ENCODE measurements at places on chromosomes 11 and 22.
A peak's percentile ranks its signal among the peaks of the same experiment; 100 is the strongest.

DNA sequence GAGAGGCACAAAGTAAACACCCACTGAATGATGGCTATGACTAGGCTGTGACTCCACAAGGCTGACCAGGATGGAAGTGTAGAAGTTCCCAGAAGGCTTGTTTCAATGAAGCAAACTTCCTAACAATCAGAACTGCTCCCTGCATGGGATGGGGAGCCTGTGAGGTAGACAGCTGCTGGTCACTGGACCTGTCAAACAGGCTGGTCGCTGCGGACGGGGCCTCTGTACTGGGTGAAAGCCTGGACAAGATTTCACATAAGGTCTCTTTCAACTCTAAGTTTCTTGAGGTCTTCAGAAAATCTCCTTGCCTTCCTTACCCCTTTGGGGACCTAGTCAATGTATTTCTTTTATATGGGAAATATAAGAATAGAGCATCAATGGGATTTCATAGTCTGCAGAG is 438.2 kb downstream of the BUD13 start:
- no peak for DNase-seq

- DNase-seq, result no peak
Observed at GRCh38 chr11:32434356-32435151, 785 bp downstream of the WT1 start.

DNA sequence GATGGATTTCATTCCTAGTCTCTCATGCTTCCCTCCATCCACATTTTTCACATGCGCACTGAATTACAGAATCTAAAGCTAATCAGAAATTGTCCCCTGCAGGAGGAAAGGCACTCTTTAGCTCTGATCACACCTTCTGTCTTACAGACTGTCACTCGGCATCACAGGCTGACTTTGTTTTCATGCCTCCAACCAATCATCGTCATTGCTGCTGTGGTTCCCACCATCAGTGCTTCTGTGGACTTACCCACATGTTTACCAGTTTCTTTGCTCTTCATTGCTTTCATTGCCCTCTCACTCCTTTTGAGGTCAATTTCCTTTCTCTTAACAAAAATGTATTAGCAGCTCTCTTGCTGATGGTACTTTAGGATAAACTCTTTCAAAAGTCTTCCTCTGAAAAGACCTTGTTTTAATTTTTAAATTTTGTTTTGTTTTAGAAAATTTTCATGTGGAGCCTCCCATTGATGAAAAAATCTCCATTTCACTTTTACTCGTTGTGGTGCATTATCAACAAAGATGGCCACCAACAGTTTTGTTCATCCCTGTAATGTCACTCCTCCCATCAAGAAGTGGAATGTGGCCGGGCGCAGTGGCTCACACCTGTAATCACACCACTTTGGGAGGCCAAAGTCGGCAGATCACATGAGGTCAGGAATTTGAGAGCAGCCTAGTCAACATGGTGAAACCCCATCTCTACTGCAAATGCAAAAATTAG is 20.2 kb upstream of the TREH start:
- DNase-seq, result no peak

- no peak for DNase-seq
Observed at GRCh38 chr11:70251659-70252321, 18.7 kb upstream of the PPFIA1 start.

DNA sequence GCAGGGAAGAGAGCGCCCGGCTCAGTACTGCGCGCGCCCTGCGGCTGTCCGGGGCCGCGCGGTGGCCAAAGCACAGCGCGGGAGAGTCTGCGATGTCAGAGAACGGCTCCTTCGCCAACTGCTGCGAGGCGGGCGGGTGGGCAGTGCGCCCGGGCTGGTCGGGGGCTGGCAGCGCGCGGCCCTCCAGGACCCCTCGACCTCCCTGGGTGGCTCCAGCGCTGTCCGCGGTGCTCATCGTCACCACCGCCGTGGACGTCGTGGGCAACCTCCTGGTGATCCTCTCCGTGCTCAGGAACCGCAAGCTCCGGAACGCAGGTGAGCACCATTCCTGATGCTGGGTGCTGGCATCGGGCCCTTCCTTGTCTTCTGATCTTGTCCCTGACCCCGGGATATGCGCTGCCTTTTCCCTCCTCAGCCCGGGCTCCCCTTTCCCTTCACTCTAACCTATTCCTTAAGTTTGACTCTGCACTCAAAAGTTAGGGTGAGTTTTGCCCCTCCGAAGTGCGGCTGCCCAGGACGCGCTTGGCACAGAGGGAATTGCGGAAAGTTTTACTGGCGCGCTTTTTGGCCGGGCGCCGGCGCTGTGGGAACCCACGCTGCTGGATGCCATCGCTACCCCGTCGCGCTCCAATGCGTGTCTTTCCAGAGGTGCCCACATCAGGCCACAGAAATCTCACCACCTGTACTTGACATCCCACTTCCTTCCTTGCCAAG is at the start of gene MTNR1B:
Gene MTNR1B (plus strand): TSS at position 18 of the 714 bp plus-strand sequence. CDS start 75 bp downstream, at position 93.
- DNase-seq, result no peak

- no peak for DNase-seq
Observed at GRCh38 chr11:28674433-28675103, 566.4 kb downstream of the METTL15 start.

DNA sequence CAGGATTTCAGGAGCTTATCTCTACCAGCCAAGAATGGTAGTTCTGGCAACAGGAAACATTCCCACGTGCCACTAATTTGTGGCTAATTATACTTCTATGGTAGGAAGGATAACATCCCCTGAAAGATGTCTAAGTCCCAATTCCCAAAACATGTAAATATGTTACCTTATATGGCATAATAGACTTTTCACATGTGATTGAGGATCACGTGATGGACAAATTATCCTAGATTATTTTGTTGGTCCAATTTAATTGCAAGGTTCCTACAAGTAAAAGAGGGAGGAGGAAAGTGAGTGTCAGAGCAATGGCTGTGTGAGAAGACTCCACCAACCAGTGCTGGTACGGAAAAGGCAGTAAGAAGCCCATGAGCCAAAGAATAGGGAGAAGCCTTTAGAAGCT is 9.9 kb upstream of the MSANTD4 start:
- DNase-seq, result no peak

DNA sequence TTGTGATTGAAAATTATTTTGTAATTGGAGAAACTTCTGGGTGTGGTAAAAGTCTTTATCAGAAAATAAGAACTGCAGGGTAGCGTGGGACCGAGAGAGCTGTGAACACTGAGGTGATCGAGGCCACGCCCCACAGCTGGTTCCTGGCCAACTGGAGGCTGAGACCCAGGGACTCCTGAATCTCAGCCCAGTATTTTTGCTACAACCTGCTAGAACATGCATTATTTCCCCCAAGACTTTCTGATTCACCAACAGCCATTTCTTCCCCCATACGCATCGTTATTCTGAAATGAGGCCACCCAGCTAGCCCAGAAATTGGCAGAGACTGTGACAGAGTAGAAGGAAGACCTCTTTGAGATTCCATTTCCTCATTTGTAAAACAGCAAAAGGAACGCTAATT is 3.4 kb upstream of the FGF19 start:
- DNase-seq, result no peak

GRCh38 chr22:42116848-42117424 is 13.7 kb downstream of the CYP2D6 start:
- no peak for DNase-seq

DNA sequence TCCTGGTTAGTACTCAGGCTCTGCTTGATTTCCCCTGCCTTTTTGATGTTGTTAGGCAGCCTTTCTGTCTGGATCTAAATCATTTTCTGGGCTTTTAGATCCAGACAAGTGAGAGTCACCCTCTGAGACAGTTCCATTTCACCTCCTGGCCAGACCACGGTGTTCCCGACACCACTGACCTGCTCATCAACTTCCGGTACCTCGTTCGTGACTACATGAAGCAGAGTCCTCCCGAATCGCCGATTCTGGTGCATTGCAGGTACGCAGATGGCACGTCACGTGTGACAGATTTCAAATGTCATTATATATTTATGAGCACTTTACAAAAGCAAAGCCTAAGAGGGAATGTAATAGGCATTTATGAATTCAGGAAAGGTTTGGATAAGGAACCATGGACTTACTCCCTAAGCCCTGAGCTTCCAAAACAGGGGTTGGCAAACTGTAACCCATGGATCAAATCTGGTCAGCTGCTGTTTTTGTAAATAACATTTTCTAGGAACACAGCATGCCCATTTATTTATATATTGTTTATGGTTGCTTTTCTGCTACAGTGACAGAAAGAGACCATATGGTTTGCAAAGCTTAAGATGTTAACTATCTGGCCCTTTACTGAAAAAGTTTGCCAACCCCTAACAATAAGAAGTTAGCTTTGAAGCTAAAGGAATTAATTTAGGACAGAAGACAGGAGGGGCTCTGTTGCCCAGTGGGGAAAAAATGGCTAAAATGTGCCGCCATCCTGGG is 53.1 kb upstream of the OR4B1 start:
- DNase-seq, result no peak

DNA sequence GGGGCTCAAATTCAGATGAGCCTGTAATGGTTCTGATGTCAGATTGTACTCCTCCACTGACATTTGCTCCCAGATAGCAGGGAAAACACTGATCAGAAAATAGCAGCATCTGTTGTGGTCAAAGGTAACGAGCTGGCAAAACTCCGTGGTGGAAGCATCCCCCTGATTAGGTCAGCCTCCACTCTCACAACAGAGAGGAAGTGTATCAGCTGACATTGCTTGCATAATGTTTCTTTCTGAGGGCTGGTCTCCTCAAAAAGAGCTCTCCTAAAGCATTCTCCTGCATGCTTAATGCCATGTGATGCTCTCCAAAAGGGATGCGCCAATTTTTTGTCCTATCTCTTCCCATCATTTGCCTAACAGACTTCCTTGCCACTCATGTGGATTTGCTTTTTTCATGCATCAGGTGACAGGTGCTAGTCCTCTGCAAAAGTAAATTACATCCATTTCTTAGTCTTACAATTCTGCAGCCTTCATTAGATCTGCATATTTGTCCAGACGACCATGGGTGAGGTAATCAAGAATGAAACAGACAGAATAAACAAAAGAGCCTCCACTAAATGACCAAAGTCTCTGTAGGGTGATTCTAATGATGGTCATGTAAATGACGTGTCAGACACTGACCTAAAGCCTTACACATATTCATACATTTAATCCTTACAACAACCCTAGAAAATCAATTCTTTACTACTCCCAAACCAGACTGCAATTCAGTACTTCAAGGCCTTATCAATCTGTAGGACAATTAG is 6.4 kb upstream of the TENM4 start:
- DNase-seq, result no peak

- no peak for DNase-seq
Observed at GRCh38 chr11:46222490-46223251, 54.8 kb upstream of the CREB3L1 start.

DNA sequence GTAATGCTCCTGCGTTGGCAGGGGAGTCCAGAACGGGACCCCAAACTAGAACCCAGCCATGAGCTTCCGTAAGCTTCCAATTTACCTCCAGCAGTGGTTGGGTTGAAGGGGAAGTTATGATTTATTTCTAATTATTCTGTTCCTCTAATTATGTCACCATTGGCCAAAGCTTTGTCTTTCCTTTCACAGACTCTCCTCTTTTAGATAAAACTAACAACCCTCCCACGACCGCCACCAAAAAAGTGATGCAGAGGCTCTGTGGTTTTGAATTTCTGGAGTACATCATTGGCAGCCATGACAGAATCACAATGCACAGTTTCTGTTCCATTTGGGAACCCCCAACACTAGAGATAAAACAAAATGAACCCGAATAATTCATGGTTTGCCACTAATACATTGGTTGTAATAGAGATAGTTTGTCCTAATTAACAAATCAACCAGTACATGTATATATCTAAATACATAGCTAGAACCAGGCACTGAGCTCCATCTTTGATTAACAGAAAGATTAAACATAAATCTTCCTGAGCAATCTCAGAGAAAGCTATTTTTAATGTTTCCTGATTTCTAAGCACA is 64.3 kb downstream of the ETS1 start:
- DNase-seq, result peak; percentile 58

- no peak for DNase-seq
Observed at GRCh38 chr11:93972790-93973189, 48.4 kb upstream of the HEPHL1 start.

GRCh38 chr11:96538104-96538503 is 148.3 kb downstream of the JRKL start:
- no peak for DNase-seq

GRCh38 chr11:1392111-1392510 is 2.4 kb downstream of the BRSK2 start:
- no peak for DNase-seq

GRCh38 chr11:84136926-84137325 is 850.8 kb upstream of the CCDC90B start:
- no peak for DNase-seq

GRCh38 chr22:23062616-23063538 is 7.4 kb upstream of the GNAZ start:
- DNase-seq, result no peak

- no peak for DNase-seq
Observed at GRCh38 chr22:17980638-17981051, 43.7 kb downstream of the MICAL3 start.

GRCh38 chr11:116376547-116376946 is 396.2 kb downstream of the BUD13 start:
- no peak for DNase-seq

DNA sequence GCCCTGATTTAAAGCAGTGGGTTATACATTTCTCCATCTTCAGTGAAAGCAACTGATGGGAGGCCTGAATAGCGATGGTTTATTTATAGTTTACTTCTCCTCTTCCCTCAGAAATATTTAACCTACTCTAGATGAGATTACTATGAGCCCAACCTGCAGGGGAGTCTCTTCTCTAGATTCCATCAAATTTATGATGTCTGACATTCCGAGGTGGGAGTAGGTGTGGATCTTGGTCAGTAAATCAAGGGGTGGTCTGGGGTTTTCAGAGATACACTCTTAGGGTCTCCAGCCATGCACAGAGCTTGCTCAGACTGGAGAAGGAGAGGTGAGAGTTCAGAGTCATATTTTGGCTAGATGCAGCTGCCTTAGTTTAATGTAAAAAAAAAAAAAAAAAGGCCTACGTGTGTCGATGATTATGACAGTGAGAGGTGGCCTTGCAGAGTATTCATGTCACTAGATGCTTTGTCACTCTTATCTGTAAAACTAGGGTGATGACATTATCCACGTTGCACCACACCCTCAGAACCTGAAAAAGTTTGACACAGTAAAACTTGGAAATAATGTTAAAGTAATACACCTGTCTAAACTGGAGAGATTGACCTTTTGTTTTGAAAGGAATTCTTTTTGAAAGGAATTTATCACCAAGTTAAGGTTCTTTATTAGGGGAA is 81.2 kb downstream of the EXT2 start:
- no peak for DNase-seq

GRCh38 chr11:107859459-107860239 is 1.1 kb upstream of the SLC35F2 start:
- DNase-seq, result peak; percentile 21

- DNase-seq, result no peak
Observed at GRCh38 chr11:13702071-13702470, 33.6 kb downstream of the FAR1 start.

GRCh38 chr11:19951558-19952115 is 208.6 kb downstream of the DBX1 start:
- DNase-seq, result no peak

GRCh38 chr11:1009991-1010390 is 26.5 kb downstream of the MUC6 start:
- no peak for DNase-seq

DNA sequence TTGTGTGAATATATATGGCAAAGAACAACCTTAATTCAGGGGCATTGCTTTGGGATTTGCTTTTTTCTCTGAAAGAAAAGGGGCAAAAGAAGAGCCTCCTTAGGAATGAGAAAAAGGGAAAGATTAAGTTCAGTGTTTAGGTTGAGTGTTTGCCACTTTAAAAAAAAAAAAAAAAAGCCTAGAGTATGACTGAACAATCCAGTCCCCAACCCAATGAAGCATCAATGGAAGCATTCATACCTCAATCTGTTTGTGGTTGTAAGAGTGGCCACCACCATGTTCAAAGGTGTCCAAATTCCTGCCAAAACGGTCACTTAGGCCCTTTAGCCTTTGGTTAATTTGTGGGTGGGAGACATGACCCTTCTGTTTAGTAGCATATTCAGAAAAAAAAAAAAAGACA is 260.6 kb downstream of the SOX6 start:
- DNase-seq, result no peak
